ENCODE measurements at places on chromosomes 13 and 19. TPM values are rescaled to one million over a fixed set of nuclear protein-coding genes. Genes with fewer than 3 reads are reported as not detected.
A peak's percentile ranks its signal among the peaks of the same experiment; 100 is the strongest.

The OVOL3 gene
- not detected for total RNA-seq

The EPN1 gene
- total RNA-seq = 140 TPM

The CACNG6 gene
- total RNA-seq = 8.6 TPM

DNA sequence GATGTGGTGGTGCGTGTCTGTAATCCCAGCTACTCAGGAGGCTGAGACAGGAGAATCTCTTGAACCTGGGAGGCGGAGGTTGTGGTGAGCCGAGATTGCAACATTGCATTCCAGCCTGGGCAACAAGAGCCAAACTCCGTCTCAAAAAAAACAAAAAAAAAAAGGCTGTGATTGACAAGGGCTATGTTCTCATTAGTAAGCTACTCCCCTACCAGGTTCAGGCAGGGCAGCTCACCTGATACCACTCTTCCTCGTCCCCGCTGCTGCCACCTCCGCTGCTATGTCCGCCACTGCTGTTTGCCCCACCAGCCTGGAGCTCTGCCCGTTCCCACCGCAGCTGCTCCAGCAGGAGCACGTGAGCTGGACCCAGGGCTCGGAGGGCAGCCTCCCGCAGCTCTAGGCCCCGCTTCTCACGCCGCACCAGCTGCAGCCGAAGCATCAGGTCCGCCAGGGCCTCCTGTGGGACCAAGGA is 9.4 kb downstream of the USHBP1 start:
- no peak for DNase-seq

DNA sequence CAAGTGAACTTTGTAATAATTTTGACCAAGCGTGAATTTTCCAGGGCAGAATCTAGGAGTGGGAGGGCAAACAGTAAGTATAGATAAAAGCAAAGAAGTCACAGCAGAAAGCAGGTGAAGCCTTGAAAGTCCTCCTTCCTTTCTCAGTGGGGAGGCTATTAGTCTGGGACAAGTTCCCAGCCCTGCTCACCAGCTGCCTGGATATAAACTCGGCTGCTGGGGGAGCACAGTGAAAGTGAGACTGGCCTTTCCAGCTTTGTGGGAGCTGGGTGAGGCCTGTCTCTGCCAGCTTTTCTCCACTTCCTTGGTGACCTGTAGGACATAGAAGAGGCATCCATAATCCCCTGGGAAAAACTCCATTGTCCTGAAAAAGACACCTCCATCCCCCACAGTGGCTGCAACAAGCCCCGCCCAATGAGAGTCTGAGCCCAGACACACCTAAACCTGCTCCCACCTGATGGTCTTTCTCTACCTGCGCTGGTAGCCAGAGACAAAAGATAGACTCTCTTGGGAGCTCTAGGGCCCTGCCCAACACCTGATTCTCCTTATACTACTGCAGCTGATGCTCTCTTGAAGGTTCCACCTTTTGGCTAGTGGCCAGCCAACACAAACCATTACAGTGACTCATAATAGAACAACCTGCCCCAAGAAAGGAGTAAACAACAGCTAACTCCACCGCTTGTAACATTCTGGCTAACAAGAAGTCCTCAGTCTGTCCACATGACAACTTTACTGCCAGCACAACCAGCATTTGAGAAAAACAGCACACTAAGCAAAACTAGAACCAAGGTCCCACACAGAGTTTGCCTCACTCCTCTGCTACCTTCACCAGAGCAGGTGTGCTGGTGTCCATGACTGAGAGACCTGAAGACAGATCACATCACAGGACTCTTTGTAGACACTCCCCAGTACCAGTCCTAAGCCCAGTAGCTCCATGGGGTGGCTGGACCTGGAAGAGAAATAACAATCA is 252.2 kb upstream of the SLITRK6 start:
- no peak for DNase-seq

- no peak for DNase-seq
These were observed 405.2 kb downstream of the KLF12 start for GRCh38 chr13:73729046-73729445.

- no peak for DNase-seq
These were observed 11.0 kb downstream of the PNMA8B start for GRCh38 chr19:46484656-46485055.

DNA sequence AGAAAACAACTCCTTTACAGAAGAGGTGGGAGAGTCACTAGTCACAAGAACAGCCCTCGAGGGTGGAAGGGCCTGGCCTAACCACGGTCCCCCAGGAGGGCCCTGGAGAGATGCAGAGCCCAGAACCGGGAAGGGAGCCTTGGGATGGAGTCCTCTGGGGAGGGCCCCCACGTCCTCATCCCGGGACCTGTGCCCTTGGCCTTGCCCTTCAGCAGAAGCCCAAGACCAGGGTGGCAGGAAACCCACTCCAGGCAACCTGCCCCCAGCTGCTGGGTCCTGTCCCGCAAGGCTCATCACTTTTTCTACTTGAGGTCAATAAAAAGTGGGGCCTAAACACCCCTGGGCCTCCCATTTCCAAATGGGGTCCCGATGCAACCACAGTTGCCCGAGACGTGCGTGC is 2.3 kb upstream of the ATP8B3 start:
- DNase-seq = no peak

The TTYH1 gene
- total RNA-seq = 0.46 TPM

GRCh38 chr13:104872153-104872552 is 1663.3 kb downstream of the EFNB2 start:
- no peak for DNase-seq

DNA sequence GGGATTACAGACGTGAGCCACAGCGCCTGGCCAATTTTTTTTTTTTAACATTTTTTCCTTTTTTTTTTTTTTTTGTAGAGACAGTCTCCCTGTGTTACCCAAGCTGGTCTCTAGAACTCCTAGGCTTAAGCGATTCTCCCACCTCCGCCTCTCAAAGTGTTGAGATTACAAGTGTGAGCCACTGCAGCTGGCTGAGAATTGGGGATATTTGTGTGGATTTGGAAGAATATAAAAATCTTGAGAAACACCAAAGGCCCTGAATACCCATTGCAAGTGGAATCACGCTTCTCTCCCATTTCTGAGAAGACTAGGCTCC is 79.9 kb upstream of the ABCC4 start:
- DNase-seq = no peak

The RAB8A gene
- total RNA-seq = 71.4 TPM

- DNase-seq = no peak
These were observed 996.0 kb downstream of the PCDH9 start for GRCh38 chr13:66234159-66234558.

DNA sequence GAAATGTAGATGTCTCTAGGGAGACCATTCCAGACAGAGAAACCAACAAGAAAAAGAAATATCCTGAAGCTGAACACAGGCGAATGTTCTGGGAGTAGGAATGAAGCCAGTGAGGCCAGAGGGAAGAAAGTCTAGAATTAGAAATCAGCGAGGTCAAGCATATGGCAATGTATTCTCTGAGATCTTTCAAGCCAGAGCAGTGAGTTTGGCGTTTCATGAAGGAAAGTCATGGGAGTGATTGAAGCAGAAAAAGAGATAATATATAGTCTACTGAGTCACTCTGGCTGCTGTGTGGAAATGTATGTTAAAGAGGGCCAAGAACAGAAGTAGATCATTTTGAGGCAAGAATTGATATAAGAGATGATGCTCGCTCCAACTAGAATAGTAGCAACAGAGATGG is 576.0 kb downstream of the PCDH17 start:
- no peak for DNase-seq

The GPR183 gene
- total RNA-seq = 38.3 TPM

The PLEKHF1 gene
- total RNA-seq = 13.2 TPM

DNA sequence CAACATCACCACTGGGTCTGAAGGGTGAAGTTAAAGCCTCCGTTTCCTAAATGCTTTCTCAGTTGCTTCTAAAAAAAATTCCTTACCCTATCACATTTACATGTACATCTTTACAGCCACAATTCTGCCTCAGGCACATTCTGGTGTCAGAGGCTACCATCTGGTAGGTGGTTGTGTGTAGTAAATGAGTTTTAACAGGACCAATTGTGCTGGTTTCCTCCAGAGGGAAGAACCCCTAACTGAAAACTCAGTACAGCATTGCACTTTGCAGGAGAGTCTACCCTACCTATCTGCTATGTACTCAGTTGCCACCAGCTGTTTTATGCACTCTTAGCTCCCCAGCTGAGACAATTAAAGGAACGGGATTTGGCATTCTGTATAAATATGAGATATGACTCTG is 1576.5 kb downstream of the PCDH9 start:
- no peak for DNase-seq

The CPB2 gene
- total RNA-seq = 16.7 TPM

DNA sequence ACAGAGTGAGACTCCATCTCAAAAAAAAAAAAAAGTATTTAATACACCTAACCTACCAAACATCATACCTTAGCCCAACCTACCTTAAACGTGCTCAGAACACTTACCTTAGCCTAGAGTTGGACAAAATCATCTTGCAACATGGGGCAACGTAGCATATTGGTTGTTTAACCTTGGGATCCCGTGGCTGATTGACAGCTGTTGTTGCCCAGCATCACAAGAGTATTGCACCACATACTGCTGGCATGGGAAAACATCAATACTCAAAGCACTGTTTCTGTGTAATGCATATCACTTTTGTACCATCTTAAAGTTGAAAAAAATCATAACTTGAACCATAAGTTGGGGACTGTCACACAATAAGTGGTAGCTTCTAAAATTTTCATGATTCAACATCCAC is 73.8 kb upstream of the MIR17HG start:
- no peak for DNase-seq

- DNase-seq = peak; percentile 8
These were observed 1.2 kb upstream of the CHMP2A start for GRCh38 chr19:58555920-58556621.

The KLF1 gene
- total RNA-seq = 3.0 TPM

- DNase-seq = peak; percentile 55
These were observed 20.1 kb downstream of the RASA3 start for GRCh38 chr13:114112231-114112825.

GRCh38 chr13:89455741-89456140 is 1784.6 kb downstream of the SLITRK5 start:
- no peak for DNase-seq

DNA sequence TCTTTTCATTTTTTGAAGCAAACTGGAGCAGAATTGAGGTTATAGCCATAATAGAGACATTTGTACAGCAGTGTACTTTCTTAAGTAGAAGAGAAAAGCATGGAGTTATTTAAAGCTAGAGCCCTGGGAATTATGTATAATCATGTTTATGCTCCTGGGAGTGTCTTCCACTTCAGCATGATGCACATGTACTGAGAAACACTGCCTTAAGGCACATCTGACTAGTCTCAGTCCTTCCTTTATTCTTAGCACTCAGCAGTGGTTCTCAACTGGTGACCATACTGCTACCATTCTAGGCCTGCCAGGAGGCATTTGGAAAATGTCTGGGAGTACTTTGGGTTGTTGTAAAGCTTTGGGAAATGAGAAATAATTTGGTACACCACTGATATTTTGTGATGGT is 45.8 kb downstream of the VWA8 start:
- no peak for DNase-seq

DNA sequence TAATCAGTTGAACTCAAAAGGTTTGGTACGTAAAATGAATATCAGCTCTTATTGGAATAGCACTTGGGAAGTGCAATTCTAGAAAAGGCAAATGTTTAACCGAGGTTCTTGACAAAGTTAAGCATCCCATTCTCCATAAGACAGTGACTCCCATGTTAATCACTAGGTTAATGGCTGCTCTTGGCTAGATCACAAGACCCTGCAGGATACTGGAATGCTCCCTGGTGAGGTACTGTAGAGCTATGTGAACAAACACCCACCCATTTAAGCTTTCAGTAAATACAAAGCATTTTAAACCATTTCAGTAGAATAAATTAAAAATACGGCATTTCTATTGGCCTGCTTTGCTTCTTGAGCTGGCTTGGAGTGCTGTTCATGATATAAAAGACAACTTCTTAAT is 56.5 kb downstream of the TDRD3 start:
- DNase-seq = no peak

The ALDH16A1 gene
- total RNA-seq = 53.3 TPM

GRCh38 chr19:23789246-23789645 is 30.6 kb upstream of the ZNF681 start:
- DNase-seq = no peak

The HCST gene
- 5.4 TPM for total RNA-seq

- no peak for DNase-seq
These were observed 9.3 kb upstream of the GTF3A start for GRCh38 chr13:27415116-27415515.

The TEX29 gene
- total RNA-seq = not detected

DNA sequence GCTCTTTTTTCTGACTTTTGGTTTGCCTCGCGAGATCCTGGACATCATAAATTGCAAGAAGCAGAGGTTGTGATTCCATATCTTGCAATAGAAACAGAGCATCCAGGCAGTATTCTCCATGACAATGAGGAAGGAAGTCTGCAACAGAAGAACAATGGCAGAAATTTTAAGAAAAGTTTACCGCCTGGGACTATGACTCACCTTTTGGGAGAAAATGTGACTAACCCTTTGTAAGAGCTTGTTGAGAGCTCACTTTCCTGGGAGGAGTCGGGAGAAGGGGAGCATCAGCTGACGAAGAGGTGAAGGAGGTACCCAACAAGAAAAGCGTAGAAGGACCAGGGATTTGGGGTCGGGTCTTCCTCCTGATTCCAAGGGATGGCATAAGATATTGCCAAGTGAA is 34.3 kb upstream of the TNFSF11 start:
- DNase-seq = no peak

- DNase-seq = peak; percentile 72
These were observed 200.3 kb downstream of the LMO7 start for GRCh38 chr13:75836441-75836840.

The COX6B1 gene
- total RNA-seq = 202 TPM

The TMEM150B gene
- total RNA-seq = 20.6 TPM

GRCh38 chr19:55536951-55537740 is at the start of gene SBK2:
Gene SBK2 (minus strand): TSS chr19:55537133. CDS start chr19:55536294, 839 bp downstream.
- no peak for DNase-seq

GRCh38 chr13:30551189-30551588 is 66.5 kb upstream of the USPL1 start:
- DNase-seq = peak; percentile 32

DNA sequence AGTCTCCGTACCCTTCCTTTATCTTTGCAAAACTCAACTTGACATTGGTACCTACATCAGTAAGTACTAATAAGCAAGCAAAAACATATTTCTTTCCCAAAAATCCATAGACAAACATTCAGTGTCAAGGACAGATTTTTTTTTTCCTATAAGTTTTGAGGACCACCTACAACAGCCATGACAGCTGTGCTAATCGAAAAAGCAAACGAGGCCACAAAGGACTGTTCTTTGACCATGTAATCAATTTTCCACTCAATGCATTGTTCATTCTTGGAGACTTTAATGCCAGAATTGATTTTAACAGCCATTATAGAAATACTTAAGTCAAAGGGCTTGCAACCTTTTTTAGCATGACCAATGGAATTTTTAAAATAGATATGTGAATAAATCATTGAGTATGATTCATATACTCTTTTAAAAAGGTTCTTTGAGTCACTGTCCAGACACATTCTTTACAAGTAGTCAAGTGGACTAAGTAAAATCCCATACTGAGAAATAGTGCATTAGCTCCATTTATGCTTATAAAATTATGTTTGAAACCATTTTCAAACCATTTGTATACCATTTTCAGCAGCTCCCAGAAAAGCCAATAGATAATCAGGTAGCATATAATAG is 323.9 kb downstream of the MZT1 start:
- DNase-seq = no peak

The BRSK1 gene
- 2.1 TPM for total RNA-seq

Data from lung (tissue), 17 donors.